Naive thymus-derived CD4-positive, alpha-beta T cell (primary cell): ENCODE measurements at places on chromosomes 1 and 21.
A peak's percentile ranks its signal among the peaks of the same experiment; 100 is the strongest.

DNA sequence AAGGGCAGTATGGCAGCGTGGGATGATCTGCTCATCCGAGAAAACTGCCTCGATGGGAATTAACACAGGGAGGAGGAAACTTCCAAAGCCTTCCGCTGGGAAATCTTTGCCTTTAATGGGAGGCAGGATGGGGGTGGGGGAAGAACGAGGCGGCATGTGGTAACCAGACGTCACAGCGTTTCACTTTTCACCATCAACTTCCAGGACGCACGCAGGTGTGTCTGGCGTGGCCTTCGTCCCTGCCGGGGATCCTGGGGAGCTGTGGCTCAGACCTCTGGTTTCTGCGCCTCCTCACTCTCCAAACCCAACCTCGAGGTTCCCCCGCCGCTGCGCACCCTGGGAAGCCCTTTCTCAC lies 282 bp downstream of the RSPH1 start:
- no peak for DNase-seq
- no peaks in the 10 kb centered on the region for H3K36me3 ChIP-seq
- peak overlapping the region; percentile 91 for H3K4me3 ChIP-seq
- H3K27me3 ChIP-seq: no peaks in the 10 kb centered on the region

DNA sequence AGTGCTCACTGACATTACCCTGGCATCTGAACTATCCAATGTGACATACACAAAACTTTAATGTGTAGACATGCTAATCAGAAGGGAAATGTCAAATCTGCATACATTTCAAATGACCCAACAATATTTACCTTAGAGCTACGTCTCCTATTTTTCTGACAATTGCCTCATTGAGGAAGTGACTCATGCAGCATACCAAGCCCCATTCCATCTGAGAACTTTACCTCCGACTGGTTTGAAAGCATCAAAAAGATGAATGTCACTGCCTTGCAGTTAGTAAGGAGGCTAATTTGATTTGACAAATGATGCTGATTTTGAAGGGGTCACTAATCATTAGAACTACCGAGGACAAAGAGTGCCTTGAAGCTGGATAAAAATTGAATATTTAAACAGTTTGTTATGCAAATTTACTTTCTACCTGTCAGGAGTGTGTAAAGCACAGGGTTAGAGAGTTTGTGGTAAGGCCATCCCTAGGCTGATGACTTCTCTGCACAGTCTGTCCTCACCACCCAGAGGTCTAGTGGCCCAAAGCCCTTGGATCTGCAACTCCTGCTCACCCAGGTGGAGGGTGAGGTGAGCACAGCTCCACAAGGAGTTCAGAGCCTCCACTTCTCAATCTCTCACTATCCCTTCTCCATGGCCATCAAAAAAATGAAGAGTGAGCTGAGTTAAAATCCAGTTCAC lies 500.3 kb upstream of the C1orf87 start:
- no peaks in the 10 kb centered on the region for H3K4me1 ChIP-seq
- H3K36me3 ChIP-seq: no peaks in the 10 kb centered on the region
- no peak for DNase-seq
- H3K4me3 ChIP-seq: no peak overlapping the region
- no peak overlapping the region for H3K27ac ChIP-seq
- H3K27me3 ChIP-seq: no peaks in the 10 kb centered on the region

GRCh38 chr1:64483731-64484414 lies 13.9 kb downstream of the CACHD1 start:
- no peak overlapping the region for H3K4me3 ChIP-seq
- H3K27me3 ChIP-seq: no peaks in the 10 kb centered on the region
- no peak overlapping the region for H3K27ac ChIP-seq
- no peaks in the 10 kb centered on the region for H3K4me1 ChIP-seq
- no peak for DNase-seq
- no peaks in the 10 kb centered on the region for H3K36me3 ChIP-seq

GRCh38 chr1:13929313-13929712 lies 229.3 kb downstream of the PRDM2 start:
- no peaks in the 10 kb centered on the region for H3K36me3 ChIP-seq
- no peak overlapping the region for H3K27ac ChIP-seq
- no peak overlapping the region for H3K4me3 ChIP-seq
- no peaks in the 10 kb centered on the region for H3K4me1 ChIP-seq

- peaks cover 19% of the 10 kb centered on the region for H3K4me1 ChIP-seq
- H3K36me3 ChIP-seq: no peaks in the 10 kb centered on the region
- peak overlapping the region; percentile 93 for H3K4me3 ChIP-seq
Measured at GRCh38 chr1:21782349-21782867, 541 bp downstream of the USP48 start.
